ENCODE measurements at places on chromosomes 7 and 10. TPM values are rescaled to one million over a fixed set of nuclear protein-coding genes. Genes with fewer than 3 reads are reported as not detected.

The DDC gene
- polyA plus RNA-seq = 418 TPM

The STEAP1B gene
- polyA plus RNA-seq = not detected

- H3K27ac ChIP-seq = no peak overlapping the region
- DNase-seq = no peak
- no peaks in the 10 kb centered on the region for H3K36me3 ChIP-seq
- no peak overlapping the region for H3K4me3 ChIP-seq
Measured at GRCh38 chr7:70647801-70648498, 484.0 kb upstream of the GALNT17 start.

DNA sequence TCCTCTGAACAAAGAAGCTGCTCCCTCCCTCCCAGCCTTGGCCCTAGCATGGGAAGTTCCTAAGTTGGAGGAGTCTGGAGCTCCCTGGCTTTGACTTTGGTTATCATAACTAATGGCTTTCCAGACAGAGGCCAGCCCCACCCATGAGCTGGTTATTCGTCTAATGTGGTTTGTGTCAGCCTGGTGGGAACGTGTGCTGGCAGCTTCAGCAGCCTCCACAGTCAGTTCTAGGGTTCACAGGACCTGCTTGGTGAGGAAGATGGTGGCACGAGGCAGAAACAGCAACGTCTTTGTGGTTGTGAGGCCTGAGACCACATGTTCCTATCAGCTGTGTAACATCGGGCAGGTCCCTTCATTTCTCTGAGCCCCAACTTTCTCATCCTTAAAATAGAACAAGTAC, 103.1 kb downstream of the PAXIP1 start:
- no peaks in the 10 kb centered on the region for H3K36me3 ChIP-seq
- H3K27me3 ChIP-seq = no peaks in the 10 kb centered on the region
- no peaks in the 10 kb centered on the region for H3K4me1 ChIP-seq
- DNase-seq = no peak
- H3K4me3 ChIP-seq = no peak overlapping the region

DNA sequence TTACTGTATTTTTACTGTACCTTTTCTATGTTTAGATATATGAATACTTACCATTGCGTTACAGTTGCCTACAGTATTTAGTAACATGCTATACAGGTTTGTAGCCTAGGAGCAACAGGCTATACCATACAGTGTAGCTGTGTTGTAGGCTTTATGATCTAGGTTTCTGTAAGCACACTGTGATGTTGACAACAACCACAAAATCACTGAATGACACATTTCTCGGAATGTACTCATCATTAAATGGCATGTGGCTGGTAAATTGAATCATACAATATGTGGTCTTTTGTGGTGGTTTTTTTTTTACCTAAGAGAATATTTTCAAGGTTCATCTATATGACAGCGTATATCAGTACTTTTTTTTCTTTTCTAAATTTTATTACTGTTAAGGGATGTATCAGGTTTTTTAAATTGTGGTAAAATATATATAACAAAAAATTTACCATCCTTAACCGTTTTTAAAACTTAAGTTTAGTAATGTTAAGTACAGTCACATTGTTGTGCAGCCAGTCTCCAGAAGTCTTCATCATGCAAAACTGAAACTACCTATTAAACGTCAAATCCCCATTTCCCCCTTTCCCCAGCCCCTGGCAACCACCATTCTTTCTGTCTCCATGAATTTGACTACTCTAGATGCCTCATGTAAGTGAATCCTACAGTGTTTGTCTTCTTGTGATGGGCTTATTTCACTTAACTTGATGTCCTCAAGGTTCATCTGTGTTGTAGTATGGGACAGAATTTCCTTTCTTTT, 21.5 kb downstream of the BTAF1 start:
- no peak overlapping the region for H3K27ac ChIP-seq
- no peak overlapping the region for H3K4me3 ChIP-seq
- no peak for DNase-seq

DNA sequence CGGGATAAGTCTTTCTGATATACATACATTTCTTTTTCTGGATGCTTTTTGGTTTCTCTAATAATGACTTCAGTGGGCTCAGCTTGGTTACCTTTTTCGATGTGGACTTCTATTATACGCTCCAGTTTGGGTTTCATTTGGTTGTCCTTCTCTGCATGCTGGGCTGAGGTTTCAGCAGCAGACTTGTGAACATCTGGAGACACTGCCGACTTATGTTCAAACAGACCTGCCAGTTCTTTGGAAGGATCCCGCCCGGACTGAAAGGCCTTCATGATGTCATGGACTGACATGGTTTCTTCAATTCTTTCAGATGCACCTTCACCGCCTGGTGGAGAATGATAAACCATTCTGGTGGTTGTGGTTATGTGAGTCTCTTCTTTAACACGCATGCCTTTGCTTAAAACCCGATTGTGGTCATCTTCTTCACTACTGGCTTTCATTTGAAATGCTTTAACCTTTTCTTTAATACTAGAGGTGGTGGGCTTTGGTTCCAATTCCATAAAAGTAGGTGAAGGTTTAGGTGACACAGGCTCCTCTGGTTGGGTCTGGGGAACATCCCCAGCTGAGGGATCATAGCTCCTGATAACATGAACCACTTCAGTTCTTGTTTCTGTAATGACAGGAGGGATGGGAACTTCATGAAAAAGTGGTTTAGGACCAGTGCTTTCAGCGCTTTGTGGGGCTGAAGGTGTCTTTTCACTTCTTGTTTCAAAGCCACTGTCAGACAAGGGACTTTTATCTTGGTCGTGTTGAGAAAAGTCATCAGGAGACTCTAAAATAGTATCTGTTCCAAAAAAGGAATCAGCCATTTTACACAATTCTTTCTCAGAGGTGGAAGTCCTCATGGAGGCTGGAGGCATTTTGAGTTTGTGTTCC, 167.7 kb upstream of the CCDC6 start:
- no peak overlapping the region for H3K27ac ChIP-seq
- H3K4me3 ChIP-seq = no peak overlapping the region
- H3K36me3 ChIP-seq = no peaks in the 10 kb centered on the region
- no peaks in the 10 kb centered on the region for H3K4me1 ChIP-seq
- no peak for DNase-seq

DNA sequence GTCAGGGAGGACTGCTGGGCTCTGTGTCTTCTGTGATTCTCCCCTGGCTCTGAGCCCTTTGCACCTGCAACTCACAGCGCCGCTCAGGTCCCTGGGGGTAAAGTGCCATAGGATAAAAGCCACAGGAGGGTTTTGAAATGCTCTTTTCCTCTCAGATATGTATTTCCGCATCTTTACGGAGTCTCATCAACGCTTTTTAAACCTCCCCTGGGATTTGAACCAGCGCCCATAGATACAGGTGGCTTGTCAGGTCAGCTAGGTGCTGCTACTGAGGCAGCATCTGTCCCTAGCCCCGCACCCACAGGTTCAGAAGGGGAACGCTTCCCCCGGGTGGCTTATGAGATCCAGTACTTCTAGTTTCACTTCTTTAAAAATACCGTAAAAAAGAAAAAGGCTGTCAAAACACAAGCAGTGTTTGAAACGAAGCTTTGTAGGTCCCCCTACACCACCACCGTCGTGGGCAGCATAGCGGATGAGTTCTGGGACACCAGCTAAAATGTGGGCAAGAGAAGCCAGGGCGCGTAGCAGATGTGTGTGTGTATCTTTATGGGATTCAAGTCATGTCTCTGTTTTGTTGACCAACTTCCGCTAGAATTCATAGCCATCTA, 173.5 kb downstream of the CUX1 start:
- H3K27ac ChIP-seq = no peak overlapping the region
- no peaks in the 10 kb centered on the region for H3K4me1 ChIP-seq
- no peaks in the 10 kb centered on the region for H3K36me3 ChIP-seq
- no peaks in the 10 kb centered on the region for H3K27me3 ChIP-seq
- H3K4me3 ChIP-seq = no peak overlapping the region

DNA sequence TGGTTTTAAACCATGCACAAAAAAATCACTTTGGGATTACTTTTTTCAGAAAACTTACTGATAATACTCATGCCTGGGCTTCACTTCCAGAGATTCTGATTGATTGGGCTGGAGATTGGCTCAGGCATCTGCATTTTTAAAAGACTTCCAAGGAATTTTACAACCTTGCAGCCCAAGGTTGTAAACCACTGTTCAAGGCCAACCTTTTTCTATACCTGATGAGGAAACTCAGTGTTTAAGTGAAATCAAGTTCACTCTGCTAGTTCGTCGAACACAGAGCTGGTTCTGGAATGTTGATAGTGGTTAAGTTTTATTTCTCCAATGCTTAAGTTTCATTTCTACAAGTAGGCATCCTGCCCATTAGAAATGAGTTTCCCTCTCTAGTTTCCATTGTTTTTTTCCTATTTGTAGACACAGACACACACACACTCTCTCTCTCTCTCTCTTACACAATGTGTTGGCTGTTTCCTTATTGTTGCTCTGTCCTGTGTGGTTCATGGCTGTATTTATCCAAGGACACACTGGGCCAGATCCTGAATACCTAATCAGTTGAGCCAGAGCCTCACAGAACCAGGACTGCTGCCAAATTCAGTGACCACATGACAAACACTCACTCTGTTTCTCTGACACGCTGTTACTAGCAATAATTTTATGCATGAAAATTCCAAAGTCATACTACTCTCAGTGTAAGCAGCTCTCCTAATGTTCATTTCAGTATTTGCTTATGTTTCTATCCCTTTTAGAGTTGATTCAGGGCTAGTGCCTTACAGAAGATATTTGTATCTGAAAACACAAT, 3.7 kb upstream of the IFIT1B start:
- peak overlapping the region; percentile 75 for H3K27ac ChIP-seq
- H3K4me3 ChIP-seq = no peak overlapping the region
- DNase-seq = peak; percentile 84
- peaks cover 3% of the 10 kb centered on the region for H3K4me1 ChIP-seq
- H3K36me3 ChIP-seq = no peaks in the 10 kb centered on the region

DNA sequence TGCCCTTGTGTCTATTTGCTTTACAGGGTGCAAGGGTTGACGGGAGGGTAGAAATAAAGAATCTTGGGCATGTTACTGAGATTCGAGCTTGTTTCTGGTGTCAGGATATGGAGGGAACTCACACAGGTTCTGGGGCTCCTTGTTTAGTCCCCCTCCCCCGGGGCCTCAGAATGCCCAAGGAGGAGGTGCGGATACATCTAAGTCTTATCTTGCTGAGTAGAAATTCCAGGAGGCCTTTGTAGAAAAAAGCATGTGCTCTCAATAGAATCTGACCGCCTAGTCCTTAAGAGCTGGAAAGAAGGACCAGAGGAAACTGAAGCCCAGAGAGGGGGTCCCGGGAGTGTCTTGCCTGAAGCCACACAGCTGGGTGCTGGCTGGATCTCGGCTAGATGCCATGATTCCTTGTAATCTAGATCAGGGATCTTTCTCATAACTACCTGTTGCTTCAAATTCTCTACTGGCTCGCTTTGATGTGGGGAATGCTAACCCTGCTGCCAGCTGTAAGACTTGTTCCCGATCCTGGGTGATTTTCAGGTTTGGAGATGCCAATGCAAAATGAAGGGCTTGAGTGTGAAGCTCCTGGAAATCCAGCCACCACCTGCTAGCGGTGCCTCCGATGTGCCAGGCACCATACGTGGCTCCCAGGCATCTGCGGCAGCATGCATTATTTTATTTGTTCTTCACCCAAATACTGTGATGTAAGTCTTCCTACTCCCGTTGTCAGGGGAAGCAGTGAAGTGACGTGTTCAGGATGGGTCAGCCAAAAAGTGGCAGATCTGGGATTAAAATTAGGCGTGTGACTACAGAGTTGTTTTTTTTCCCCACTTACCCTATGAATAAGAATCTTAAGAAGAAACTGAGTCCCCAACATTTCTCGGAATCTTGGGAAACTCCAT, 226.0 kb downstream of the TCF7L2 start:
- DNase-seq = no peak
- no peak overlapping the region for H3K27ac ChIP-seq
- H3K27me3 ChIP-seq = no peaks in the 10 kb centered on the region
- H3K4me3 ChIP-seq = no peak overlapping the region
- H3K36me3 ChIP-seq = peaks cover 4% of the 10 kb centered on the region

All from small intestine (tissue), 16 donors.